Tibial artery (tissue), 4 donors: ENCODE measurements at places on chromosomes 12 and 14.

GRCh38 chr14:66383257-66383656, 102.9 kb upstream of the CCDC196 start:
- DNase-seq: no peak
- H3K27ac ChIP-seq: no peak overlapping the region
- no peaks in the 10 kb centered on the region for H3K4me1 ChIP-seq
- H3K27me3 ChIP-seq: no peaks in the 10 kb centered on the region

GRCh38 chr14:79209418-79209817, 1001.9 kb downstream of the DIO2 start:
- no peaks in the 10 kb centered on the region for H3K36me3 ChIP-seq
- H3K4me1 ChIP-seq: no peaks in the 10 kb centered on the region
- no peak overlapping the region for H3K27ac ChIP-seq

GRCh38 chr14:74591899-74592298, 20.1 kb downstream of the LTBP2 start:
- H3K4me3 ChIP-seq: no peak overlapping the region
- peak overlapping the region; percentile 82 for H3K27ac ChIP-seq
- H3K27me3 ChIP-seq: no peaks in the 10 kb centered on the region
- peaks cover 38% of the 10 kb centered on the region for H3K4me1 ChIP-seq
- no peak for DNase-seq

GRCh38 chr12:6552140-6552551, 3.7 kb downstream of the IFFO1 start:
- H3K36me3 ChIP-seq: peaks cover 28% of the 10 kb centered on the region
- H3K4me1 ChIP-seq: no peaks in the 10 kb centered on the region
- no peaks in the 10 kb centered on the region for H3K27me3 ChIP-seq
- H3K27ac ChIP-seq: peak overlapping the region; percentile 88
- DNase-seq: peak; percentile 92
- H3K4me3 ChIP-seq: peak overlapping the region; percentile 93

DNA sequence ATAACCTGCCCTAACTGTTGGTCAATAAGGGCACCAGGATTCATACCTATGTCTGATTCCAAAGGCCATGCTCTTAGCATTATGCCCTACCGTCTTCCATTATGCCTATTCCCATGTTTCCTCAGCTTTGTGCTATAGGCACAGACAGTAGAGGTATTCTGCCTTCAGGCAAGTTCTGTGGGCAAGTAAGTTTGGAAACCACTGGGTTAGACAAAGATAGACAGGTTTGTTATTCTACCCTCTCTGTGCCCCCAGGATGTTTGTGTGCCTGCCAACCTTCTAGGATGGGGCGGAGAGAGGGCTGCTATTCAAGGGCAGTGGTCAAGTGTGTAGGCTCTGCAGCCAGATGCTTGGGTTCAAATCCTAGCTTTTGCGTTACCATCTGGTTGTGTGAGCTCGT, 4.6 kb downstream of the RAPGEF3 start:
- no peaks in the 10 kb centered on the region for H3K27me3 ChIP-seq
- peaks cover 76% of the 10 kb centered on the region for H3K4me1 ChIP-seq
- H3K27ac ChIP-seq: peak overlapping the region; percentile 79
- no peaks in the 10 kb centered on the region for H3K36me3 ChIP-seq
- no peak overlapping the region for H3K4me3 ChIP-seq

DNA sequence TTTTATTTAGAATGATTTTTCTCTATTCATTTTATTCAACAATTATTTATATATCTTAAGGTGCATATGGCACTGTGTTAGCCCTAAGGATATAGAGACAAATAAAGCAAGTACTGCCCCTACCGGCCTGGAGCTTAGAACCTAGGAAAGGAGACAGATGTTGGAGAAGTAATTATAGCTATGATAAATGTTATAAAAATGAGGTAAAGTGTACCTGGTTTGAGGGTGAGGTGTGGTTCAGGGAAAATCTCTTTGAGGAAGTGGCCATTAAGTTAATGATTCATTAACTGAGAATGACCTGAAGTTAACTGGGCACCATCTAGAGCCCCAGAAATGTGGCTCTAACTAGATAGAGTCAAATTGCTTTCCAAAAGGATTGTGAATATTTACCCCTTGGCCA, 31.9 kb downstream of the CDKL1 start:
- H3K4me3 ChIP-seq: no peak overlapping the region
- H3K4me1 ChIP-seq: no peaks in the 10 kb centered on the region
- no peak overlapping the region for H3K27ac ChIP-seq
- H3K36me3 ChIP-seq: no peaks in the 10 kb centered on the region
- H3K27me3 ChIP-seq: no peaks in the 10 kb centered on the region
- no peak for DNase-seq

GRCh38 chr12:47274760-47275159, 195.0 kb upstream of the AMIGO2 start:
- no peak overlapping the region for H3K27ac ChIP-seq
- no peaks in the 10 kb centered on the region for H3K4me1 ChIP-seq
- H3K4me3 ChIP-seq: no peak overlapping the region
- no peaks in the 10 kb centered on the region for H3K36me3 ChIP-seq
- no peak for DNase-seq
- H3K27me3 ChIP-seq: no peaks in the 10 kb centered on the region

DNA sequence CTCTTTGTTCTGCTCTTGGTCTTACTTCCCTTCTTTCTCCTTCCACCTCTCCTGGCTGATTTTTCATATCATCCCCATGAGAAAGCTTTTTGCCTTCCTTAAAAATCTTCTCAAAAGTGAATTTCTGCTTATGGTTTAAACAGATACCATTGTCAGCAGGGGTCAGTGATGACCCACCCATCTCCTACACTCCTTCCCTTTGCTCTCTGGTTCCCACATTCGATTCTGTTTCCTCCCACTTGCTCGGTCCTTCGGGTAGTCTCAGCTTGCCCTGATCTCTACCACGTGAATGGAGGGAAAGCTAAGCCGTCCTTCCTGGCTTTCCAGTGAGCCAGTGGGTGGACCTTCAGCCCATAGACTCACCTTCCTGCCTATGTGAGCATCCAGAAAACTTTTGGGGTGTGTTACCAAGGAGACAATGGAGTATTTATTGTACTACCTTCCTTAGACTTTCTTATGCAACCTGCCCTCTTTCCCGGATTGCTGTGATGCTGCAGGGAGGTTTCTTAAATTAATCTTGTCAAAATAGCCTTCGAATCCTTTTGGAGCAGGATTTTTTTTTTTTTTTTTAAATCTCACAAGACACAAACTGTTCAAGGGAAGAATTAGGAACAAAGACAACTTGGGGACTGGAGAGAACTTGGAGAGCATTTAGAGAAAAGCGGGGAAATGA, 306.3 kb downstream of the CACNA1C start:
- H3K4me3 ChIP-seq: no peak overlapping the region
- H3K36me3 ChIP-seq: no peaks in the 10 kb centered on the region
- peak overlapping the region; percentile 42 for H3K27ac ChIP-seq
- H3K4me1 ChIP-seq: peaks cover 30% of the 10 kb centered on the region
- DNase-seq: no peak

DNA sequence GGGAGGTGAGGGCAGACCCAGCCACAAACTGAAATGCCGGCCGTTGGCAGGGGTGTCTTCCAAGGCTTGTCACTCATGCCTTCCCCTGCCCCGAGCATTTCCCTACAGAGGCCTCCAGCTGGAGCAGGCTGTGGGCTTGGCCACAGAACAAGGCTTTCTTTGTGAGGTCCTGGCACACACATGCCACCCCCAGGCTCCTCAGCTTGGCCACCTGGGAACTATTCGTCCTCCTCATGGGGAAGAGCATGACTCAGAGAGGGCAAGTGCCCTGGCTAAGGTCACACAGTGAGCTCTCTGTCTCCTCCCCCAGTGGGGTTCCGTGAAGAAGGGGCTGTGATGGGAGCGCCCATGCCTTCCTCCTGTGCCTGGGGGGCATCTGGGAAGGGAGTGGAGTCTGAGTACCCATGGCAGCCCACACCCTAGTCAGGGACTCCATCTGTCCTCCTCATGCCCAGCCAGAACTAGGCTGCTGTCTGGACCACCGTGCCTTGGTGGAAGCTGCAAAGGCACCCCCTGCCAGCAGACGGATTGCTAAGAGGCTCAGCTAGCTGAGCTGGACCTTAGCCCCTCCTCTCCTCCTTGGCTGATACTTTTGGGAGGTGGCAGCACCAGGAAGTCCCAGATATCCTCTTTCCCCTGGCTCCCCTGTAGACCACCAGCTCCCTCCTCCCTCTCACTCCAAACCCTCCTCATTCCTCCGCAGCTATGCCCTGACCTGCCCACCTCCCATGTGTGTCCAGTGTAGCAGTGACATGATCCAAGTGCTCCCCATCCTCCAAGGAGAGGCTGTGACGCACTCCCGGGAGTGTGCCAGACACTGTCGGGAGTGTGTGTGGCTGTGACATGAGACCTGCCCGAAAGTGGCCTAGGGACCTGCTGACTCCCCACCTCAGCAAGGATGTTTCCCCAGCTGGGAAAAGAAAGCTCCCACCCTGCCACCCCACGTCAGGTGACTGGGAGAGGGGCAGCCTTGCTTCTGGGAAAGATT, 21.4 kb downstream of the ABCB9 start:
- no peak overlapping the region for H3K27ac ChIP-seq
- no peaks in the 10 kb centered on the region for H3K27me3 ChIP-seq
- no peak for DNase-seq

DNA sequence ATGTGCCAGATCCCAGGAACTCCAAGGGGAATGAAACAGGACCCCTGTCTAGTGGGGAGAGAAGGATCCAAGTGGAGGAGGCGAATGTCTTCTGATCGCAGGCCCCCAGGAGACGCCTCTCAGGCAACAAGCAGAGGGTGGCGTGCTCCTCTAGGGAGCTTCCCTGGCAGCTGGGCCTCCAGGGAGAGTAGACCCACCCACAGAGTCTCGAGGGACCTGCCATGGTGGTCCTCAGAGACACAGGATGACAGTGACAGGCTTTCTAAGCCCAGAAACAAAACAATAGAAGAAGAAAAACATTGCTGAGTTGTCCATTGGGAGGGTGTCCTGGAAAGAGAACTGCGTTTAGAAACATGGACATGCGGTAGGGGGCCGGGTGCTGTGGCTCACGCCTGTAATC, 140.6 kb upstream of the MAP1LC3B2 start:
- no peak for DNase-seq
- H3K36me3 ChIP-seq: no peaks in the 10 kb centered on the region
- no peak overlapping the region for H3K27ac ChIP-seq
- H3K27me3 ChIP-seq: no peaks in the 10 kb centered on the region
- no peaks in the 10 kb centered on the region for H3K4me1 ChIP-seq

GRCh38 chr12:56127888-56128669, at the start of gene ESYT1:
Gene ESYT1, plus strand, starts transcription at chr12:56128267. Its CDS starts 53 bp downstream, at chr12:56128320.
- no peaks in the 10 kb centered on the region for H3K27me3 ChIP-seq
- peak within 1 kb of the TSS; percentile 95 for H3K27ac ChIP-seq
- peak within 1 kb of the TSS; percentile 74 for H3K4me3 ChIP-seq

- DNase-seq: no peak
- H3K4me3 ChIP-seq: no peak overlapping the region
- H3K4me1 ChIP-seq: no peaks in the 10 kb centered on the region
- H3K27me3 ChIP-seq: no peaks in the 10 kb centered on the region
- no peak overlapping the region for H3K27ac ChIP-seq
Observed at GRCh38 chr12:25701290-25701689, 148.2 kb upstream of the LMNTD1 start.

GRCh38 chr14:90194706-90195105, 61.6 kb upstream of the PSMC1 start:
- peaks cover 2% of the 10 kb centered on the region for H3K27me3 ChIP-seq
- no peaks in the 10 kb centered on the region for H3K4me1 ChIP-seq
- DNase-seq: no peak
- H3K36me3 ChIP-seq: no peaks in the 10 kb centered on the region
- H3K4me3 ChIP-seq: no peak overlapping the region
- no peak overlapping the region for H3K27ac ChIP-seq

GRCh38 chr12:130051900-130052299, 110.4 kb upstream of the FZD10 start:
- H3K4me3 ChIP-seq: no peak overlapping the region
- no peaks in the 10 kb centered on the region for H3K4me1 ChIP-seq
- H3K36me3 ChIP-seq: no peaks in the 10 kb centered on the region
- H3K27me3 ChIP-seq: no peaks in the 10 kb centered on the region
- H3K27ac ChIP-seq: no peak overlapping the region

DNA sequence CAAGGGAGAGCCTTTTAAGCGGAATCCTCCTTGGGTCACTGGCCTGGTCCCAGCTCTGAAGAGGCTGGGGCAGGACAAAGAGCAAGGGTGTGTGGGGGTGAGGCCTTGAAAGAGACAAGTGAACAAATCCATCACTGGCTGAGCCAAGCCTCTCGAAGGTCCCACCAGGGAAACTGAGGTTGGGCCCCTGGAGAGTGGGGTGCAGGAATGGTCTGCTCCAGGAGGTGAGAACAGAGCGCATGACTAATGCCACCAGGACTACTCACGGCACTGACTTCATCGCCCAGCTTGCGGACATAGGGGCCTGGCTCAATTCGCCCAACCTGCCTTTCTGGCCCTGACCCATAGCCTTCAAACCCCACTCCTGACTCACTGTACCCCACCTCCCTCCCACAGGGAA, 19.2 kb upstream of the DEGS2 start:
- no peak overlapping the region for H3K4me3 ChIP-seq
- no peaks in the 10 kb centered on the region for H3K4me1 ChIP-seq
- no peaks in the 10 kb centered on the region for H3K36me3 ChIP-seq
- no peaks in the 10 kb centered on the region for H3K27me3 ChIP-seq
- H3K27ac ChIP-seq: no peak overlapping the region

DNA sequence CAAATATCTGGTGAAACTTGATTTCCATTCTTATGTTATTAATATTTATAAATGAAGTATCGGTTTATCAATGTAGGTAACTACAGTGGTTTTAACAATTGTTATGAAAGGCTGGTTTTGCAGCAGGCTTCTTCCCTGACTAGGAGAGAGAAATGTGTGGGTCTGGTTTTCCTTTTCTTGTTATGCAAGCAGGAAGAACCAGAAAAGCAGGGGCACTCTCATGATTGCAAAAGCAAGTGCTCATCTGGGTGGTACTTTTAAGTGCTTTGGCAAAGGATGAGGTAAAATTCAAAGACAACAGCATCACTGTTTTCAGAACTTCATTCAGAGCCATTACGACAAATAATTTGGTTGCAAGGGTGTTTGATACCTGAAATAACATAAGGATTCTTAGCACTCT, 105.6 kb downstream of the PTPRO start:
- no peak overlapping the region for H3K27ac ChIP-seq
- DNase-seq: no peak
- no peaks in the 10 kb centered on the region for H3K36me3 ChIP-seq
